ENCODE measurements at places on chromosomes 4 and X.
A peak's percentile ranks its signal among the peaks of the same experiment; 100 is the strongest.

- no peak for DNase-seq
These were observed 392.8 kb upstream of the NR3C2 start for GRCh38 chr4:148834804-148835631.

GRCh38 chrX:73913580-73913979 is 350.6 kb downstream of the CHIC1 start:
- DNase-seq: no peak

DNA sequence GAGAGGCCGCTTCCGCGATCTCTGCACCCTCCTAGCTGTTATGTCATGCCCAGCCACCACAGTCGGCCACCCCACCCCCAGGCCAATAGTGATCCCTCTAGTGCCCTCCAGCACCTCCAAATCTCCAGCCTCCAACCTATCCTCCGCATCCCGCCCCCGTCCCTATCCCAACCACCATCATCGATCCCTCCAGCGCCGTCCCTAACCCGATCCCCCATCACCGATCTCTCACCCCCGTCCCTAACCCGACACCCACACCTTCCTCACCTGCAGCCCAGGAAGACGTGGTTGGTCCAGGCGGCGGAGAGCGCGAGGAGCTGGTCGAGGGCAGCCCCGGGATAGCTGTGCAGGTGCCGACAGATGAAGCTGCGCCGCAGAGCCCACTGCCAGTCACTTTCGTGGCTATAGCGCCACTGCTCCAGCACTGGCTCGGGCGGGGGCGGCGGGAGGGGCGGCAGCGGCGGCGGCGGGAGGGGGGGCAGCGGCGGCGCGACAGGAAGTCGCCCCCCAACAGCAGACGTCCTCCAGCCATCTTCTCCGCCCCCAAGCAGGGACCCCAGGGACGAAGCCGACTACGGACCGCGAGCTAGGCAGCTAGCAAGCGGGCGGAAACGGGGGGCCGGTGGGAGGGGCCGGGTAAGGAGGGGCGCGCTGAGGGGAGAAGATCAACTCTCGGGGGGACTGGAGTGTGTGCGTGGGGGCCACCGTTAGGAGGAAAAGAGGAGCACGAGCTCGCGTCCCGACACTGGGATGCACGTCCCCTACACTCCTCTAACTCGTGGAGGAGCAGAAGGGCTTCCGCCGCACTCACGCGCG is 552 bp downstream of the NKRF start:
- peak; percentile 61 for DNase-seq

DNA sequence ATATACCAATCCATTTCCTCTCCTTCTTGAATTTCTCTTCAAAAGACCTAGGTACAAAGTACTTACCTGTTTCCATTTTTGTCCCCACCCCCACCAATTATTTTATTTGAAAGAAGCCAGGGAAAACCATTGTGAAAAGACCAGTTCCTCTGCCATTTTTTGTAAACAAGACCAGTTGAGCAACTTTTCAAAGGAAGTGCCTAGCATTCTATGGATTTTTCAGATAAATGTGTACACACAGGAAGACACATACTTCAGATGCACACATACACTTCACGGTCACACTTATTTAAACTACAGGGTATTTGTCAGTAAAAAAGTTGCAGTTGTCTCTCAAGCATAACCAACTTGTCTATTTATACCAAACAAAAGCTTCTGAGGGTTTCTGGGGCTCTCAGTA is 587.2 kb upstream of the KLHL4 start:
- no peak for DNase-seq

DNA sequence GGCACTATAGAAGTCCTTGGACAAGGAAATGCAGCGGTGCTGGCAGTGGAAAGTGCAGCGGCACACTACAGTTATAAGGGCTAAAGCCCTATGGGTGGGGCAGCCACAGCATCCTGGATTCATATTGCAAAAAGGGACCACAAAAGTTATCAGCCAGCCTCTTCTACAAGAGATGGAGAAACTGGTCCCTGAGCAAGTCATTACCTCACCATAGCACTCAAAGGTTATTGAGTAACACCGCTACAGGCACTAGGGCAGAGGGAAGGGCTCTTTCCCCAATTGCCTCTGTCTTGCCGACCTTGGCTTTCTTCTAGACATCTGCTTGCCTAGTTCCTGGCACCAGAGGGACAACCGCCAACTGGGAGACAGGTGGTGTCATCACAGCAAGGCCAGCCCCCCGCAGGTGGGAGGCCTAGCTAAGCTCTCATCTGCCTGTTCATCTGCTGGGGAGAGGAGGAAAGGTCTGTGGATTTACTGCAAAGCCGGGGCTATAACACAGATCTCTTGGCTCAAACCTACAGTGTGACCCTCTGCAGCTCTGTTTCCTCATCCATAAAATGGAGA is 600.0 kb downstream of the BCOR start:
- DNase-seq: no peak

DNA sequence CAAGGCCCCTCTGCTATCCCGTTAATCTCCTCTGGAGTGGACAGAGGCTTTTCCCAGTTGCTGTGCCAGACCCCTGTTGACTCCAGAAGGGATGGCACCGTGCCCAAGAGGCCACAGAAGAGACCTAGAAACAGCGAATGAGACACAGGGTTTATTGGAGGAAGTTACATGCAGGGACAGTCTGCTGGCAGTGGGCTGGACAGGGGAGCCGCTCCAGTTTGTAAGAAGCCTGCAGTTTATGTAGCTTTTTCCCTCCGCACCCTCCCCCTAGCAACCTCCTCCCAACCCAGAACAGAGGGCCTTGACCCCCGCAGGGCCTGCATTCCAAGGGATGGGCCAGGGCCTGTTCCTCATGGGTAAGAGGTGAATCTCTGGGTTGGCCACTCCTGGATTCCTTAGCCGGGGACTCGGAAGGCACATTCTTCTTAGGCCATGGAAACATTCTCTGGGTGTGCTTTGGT is 216.8 kb upstream of the PSAPL1 start:
- no peak for DNase-seq

- DNase-seq: no peak
These were observed 795.8 kb upstream of the IGFBP7 start for GRCh38 chr4:57905965-57906364.

- DNase-seq: no peak
These were observed 32.7 kb upstream of the JADE1 start for GRCh38 chr4:128776794-128777216.

- no peak for DNase-seq
These were observed 9.1 kb upstream of the MAN2B2 start for GRCh38 chr4:6565691-6566390.

DNA sequence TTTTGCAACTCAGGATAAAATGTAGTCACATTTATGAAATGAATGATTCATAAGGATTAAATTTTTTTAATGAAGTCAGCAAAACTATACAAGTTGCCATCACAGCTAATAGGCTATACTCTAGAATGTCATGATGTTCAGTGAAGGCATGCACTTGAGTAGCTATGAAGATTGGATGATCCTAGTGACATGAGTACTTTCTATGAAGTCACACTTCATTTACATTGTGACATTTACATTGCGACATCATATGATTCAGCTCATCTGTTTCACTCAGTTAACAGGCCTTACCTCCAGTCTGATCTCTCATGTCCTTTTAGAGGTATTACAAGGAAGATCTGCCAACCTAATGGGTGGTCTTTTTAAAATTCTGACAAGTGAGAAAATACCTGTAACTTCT is 82.7 kb upstream of the FGF13 start:
- DNase-seq: no peak

GRCh38 chr4:185470501-185471195 is 885 bp downstream of the CCDC110 start:
- DNase-seq: peak; percentile 30

DNA sequence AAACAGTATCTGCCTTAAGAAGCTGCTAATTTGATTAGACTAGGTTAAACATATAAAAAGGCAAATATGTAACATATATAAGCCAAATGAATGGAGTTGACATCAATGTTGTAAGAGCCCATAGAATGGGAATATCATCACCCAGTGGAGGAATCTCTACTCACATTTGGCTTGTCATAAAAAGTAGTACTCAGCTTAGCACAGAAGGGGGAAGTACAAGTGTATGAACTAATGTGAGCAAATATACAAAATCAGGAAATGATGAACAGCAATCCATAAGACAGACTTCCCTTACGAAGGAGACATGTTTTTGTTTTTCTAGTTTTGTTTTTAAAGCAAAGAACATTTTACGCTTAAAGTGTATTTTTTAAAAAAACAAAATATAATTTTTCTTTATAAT is 74.9 kb downstream of the MAB21L2 start:
- no peak for DNase-seq

DNA sequence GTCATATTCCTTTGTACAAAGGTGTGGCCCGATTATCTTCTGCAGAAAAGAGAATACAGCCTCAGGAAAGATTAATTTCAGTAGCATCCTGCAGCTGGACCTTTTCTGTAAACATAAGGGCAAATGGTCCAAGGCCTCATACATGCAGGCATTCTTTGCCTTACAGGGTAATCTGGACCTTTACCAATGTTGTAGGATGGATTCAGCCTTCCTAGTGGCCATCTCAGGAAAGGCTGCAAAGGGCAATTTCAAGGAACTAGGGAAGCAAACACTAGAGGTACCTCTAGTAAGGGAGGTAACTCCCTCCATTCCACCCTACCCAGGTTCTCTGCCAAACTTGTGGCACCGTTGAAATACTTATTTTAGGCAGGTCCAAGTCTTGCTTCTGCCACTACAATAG is 43.0 kb downstream of the UGT2B28 start:
- DNase-seq: no peak

DNA sequence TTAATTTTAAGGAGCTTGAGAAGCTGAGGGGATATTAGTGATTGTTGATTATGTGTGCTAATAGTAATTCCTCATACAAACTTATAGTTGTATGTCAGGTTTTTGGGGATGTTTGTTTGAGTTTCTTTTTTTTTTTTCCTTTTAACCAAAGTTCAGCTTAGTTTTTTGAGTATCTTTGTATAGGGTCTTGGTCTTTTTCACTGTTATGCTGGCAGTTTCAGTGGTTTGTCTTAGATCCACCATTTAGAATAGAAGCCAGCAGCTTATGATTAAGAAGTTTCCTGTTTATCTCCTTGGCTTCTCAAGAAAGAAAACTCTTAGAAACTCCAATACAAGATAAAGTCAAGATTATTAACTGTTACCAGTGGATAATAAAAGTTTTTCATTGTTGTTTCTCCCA is 16.1 kb downstream of the CPEB2 start:
- no peak for DNase-seq

DNA sequence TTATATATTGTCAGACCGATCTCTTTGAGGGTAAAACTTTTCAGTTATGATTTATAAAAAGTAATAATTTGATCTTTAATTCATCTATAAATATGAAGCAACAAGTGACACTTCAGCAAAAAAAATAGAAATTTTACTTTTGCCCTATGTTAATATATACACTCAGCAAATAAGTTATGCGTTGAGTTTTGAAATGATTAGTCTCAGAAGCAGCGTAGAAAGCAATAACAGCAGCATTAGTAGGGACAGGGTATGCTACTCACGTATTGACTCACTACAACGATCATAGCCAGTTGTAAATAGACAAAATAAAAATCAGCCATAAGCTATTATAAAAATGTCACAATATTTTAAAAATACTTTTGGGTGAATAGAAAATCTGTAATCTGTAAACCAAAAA is 1229.2 kb downstream of the ADGRL3 start:
- DNase-seq: no peak

DNA sequence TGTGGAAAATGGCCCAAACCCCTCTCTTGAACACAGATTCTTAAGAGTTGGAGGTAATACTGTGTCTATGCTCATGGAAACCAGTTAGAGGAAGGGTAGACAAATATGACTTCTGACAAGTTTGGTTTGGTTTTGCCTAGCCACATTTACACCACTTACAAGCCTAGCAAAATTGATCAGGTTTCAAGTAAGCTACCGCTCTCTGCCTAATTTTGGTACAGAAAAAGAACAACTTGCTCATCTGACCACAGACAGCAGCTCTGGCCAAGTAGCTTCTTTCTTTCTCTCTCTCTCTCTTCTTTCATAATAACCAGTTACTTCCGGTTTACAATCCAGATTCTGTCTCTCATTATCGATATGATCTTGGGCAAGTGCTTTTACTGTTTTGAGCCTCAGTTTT is 260.0 kb downstream of the GLUD2 start:
- no peak for DNase-seq

DNA sequence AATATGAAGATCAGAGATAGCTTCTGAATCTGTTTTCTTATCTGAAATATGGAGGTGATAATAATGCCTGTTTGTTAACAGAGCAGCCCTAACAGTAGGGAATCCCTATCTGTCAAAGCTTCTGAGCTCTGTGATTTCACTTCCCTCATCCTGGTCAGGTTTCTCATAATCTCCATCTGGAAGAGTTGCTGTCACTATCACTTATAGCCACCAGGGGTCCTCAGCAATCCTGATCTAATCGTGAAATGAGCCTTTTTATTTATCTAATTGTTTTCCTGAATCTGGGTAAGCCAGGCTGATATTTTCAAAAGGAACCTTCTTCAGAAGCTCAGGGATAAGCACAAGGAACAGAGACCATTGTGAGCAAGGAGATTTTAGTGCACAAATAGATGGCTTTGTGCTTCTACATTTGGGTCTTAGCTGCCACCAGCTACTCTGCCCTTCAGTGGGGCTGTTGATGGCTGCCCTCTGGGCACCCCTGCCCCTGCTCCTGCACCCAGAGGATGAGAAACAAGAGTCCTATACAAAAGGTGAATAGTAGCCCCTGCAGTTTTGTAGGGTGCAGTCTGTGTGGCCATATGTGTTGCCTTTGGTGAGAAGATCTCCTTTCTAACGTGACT is 196.4 kb upstream of the RADX start:
- DNase-seq: no peak

DNA sequence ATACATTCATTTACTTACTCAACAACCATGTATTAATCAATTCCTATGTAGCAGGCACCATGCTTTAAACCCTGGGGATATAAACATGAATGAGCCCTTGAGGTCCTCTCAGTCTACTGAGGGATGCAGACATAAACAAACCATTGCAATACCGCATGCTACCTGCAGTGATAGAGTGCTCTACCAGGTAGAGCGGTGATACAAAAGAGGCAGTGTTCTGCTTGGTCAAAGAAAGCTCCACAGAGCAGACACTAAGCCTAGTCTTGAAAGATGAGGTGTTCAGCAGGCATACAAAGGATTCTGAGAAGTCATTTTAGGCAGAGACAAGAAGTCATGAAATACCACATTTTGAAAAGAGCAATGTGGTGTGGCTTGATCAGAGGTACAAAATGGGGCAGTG is 26.9 kb upstream of the AMOT start:
- DNase-seq: no peak

DNA sequence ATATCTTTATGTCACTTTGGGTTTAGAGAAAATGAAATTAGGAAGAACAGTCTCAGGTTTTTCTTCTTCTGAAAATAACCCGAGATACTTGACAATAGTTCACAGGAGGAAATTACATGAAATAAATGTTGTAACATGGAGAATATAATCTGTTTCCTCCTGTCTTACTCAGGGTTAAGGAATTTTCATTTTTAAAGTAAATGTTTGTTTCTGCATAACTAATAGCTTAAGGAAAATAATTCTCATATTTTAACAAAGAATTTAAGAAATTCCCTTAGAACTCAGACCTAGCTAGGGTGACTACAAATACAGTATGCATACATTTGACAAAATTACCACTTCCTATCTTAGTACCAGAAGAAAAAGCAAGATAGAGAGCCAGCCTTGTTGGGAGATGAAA is 17.2 kb upstream of the SPRY1 start:
- no peak for DNase-seq
